Hippocampal formation (tissue), 2 donors: ENCODE measurements at places on chromosomes 4 and X.

GRCh38 chr4:166972071-166972470, 262.2 kb downstream of the SPOCK3 start:
- DNase-seq: no peak

DNA sequence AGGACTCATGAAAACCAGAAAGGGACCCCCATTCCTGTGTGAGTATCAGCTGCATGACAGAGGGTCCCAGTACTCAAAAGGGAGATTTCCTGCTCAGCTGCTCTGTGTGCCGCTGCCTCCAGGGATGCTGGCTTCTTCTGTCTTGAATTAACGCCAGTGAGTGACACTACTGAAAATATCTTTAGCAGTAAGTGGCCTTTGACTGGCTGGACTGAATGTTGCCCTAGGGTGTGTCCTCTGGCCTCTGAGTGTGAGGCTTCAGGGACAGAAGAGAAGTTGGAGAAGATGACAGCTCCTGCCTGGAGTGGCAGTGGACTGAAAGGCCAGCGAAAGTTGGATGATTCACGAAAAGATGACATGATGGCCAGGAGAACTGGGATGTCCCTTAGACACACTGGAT, 95.4 kb downstream of the LIMCH1 start:
- no peak for DNase-seq

- DNase-seq: no peak
Observed at GRCh38 chr4:34516524-34516923, 1727.8 kb downstream of the ARAP2 start.

- no peak for DNase-seq
Observed at GRCh38 chr4:41678086-41678816, 70.3 kb downstream of the PHOX2B start.

DNA sequence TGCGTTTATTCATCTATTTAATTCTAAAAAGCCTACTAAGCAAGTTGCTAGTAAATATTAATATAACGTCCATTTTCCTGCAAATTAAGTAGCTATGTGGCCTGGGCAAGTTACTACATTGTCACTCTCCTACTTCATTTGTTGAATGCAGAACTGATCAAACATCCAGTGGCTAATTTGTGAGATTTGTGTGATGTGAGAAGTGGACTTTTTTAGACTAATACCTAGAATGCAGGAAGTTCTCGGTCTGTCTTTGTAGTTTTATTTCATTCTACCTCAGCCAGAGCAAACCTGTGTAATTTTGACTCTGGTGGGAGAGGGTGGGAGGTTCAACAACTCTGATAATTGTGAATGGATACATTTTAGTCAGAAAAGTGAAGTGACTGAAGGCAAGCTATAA, 840 bp downstream of the GUF1 start:
- DNase-seq: no peak

DNA sequence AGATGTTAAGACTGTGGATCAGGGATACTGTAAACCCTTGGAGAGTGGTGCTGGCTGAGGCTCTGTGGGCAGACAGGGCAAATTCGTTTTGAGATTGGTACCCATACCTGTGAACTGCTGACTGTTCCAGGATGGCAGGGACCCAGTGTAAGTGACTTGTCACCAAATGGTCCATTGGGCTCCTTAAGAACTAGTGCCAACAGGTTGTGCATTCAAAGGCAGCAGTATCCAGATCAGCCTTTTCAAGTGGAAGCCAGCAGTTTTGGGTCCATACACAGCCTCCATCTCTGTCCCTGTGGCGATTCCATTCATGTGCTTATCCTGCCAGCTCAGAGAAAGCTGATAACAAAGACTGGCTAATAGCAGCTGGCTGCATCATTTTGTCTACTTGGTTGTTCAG, 84.0 kb upstream of the SCOC start:
- no peak for DNase-seq

DNA sequence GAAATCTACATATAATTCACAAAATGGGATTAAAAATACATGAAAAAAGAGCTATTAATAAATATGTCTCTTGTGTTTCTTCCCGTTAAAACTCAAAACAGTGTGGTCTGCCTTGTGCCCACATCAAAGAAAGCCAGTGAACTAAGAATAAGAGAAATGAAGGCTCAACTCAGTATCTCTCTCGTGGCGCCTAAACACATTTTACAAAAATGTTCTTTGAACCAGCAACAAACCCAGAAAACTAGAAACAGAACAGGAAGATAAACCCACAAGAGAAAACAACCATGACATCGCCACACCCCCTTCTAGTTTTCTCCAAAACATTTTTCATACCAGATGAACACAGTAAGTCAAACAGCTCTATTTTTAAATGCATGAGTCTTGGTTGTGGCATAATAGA, 130.1 kb downstream of the DCHS2 start:
- no peak for DNase-seq

DNA sequence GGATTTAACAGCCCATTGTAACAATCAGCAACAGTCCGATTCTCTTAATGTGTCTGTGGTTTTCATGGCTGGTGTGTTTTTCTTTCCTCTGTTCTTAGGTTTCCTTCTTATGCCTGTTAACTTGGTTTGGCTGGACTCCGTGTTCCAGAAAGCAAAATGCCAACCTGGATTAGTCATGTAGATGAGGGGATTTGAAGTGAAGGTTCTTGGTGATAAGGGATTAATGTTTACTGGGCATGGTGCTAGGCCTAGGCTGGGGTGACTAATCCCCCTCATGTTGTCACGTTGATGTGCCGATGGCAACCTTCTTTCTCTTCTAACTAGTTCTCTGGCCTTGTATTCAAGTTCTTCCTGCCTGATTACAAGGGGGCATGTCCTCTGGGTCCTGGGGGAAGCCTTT, 85.9 kb downstream of the REPS2 start:
- DNase-seq: no peak

- DNase-seq: no peak
Observed at GRCh38 chrX:30735839-30736238, 82.6 kb downstream of the GK start.

GRCh38 chr4:84985952-84986351, 19.5 kb upstream of the WDFY3 start:
- no peak for DNase-seq

DNA sequence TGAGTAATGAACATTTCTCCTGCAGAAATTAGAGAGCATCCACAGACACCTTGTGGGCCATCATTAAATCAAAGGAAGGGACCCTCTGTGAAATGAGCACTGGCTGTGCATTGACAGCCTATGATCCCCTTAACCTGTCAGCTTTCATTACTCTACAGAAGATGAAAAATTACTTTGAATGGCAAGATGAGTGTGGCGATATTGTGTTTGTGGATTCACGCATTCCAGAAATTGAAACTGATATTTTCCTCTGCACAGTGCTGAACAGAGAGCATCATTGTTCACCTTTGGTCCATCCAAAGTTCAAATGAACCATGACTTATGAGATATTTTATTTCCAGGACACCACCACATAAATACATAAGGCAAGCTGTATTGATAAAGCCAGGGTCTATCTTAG, 374.8 kb upstream of the ANXA10 start:
- no peak for DNase-seq

GRCh38 chr4:119629142-119629471, 503 bp upstream of the PDE5A start:
- DNase-seq: no peak

DNA sequence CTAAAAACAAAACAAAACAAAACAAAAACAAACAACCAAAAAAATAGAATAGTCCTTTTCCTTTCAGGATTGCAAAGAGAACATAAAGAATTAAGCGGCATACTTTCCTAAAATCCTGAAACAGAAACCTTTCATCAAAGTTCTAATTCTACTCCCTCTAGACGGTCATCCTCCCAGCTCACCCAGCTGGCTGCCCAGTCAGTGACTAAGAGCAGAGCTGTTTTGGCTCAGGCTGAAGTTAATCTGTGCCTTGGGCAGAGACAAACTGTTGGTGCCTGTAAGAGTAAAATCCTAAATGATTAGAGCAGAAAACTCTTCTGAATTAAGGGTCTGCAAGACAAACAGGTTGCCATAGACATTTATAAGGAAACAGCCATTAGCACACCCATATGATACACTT, 17.6 kb upstream of the WAS start:
- no peak for DNase-seq

DNA sequence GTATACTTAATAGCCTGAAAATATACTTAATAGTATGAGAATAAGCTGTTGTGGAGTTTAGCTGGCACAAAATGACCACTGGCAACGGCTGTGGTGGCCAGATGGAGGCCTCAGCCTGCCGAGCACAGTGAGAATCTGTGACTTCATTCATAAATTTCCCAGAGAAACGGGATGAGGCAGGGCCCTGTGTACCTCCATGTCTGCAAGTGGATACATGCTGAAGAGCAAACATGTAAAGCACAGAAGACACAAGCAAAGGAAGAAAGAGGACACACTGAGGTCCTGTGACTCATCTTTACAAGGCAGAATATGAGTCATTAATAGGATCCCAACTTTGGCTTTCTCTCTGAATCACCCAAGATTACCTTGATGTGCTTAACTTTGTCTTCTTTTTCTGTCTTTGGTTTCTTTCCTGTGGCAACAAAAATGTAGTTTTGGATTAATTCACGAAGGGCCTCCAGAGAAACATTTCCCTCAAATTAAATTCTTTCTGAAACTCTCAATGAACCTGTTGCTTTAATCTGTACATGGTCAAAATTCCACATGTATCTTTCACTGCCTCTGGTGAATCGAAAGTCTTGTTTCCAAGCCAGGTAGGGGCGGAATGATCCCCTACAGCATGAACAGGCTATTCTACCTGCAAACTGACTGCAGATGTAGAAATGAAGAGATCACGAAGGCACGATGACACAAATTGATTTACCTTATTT, 56.4 kb downstream of the IRF2 start:
- DNase-seq: no peak

DNA sequence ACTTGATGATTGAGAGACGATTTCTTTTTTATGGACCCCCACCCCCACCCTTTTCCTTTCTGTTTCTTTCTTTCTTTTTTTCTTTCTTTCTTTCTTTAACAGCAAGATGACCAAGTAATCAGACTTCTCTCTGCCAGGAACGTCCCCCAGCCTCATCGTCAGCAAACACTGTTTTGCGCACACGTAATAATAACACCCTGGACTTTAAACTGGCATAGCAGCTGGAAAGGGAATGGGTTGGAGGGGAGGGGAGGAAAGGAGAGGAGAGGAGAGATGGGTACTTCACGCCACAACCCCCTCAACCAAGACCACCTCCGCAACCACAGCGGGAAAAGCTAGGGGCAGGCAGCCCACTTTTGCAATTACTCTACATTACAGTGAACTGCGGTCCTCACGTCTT, 1.1 kb downstream of the GABRA2 start:
- DNase-seq: no peak

DNA sequence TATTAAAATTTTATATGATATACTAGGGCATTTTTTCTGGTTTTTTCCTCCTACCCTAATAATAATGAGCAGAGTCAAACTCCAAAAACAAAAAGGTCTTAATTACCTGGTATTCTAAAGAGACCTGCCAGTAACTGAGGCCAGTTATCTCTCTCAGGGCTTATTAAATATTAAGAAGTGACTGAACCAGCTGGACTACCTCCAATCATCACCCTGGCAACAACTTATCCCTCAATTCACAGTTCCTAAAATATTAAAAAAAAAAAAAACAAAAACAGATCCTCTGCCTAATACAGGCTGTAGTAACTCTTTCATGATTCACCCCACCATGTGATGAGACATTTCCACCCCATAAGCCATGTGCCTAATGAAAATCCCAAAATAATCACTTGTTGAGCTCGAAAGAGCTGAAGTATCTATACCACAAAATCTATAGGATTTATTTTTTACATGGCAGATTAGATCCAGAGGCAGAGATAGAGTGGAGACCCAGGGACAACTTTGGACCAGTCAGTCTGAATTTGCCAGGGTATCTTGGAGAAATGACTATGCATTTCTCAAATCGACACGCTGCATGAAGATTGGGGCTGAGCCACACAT, 698.0 kb downstream of the FAT4 start:
- no peak for DNase-seq

- DNase-seq: no peak
Observed at GRCh38 chrX:39652336-39652735, 445.4 kb downstream of the BCOR start.

GRCh38 chrX:13791559-13791958, 25.3 kb downstream of the GPM6B start:
- DNase-seq: peak; percentile 40

DNA sequence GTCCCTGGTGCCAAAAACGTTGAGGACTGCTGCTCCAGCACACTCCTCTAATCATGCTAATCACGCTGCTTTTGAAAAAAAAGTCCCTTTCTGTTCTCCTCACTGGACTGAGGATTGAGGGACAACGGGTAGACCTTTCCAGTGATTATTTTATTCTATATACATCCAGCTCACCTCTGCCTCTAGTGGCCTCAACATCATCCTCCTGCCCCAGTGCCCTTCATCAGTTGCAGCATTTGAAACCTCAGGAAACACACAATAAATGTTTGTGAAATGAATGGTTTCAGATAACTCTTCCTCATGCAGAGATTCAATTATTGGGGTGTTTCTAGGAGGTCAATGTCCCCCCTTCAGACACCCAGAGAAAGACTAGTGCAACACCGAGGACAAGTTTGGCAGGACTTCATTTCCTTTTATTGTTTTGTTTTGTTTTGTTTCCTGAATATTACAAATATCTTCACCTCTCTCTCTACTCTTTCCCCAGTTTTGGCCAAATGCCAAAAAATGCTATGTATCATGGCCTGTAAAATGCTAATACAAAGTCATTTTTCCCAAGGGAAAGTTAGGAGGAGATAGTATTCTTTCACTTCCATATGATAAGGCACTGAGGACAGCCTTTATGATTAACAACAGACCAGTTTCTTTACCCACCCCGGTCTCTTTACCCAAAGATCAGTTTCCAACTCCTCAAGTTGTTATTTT, 460.1 kb upstream of the SLIT2 start:
- no peak for DNase-seq

DNA sequence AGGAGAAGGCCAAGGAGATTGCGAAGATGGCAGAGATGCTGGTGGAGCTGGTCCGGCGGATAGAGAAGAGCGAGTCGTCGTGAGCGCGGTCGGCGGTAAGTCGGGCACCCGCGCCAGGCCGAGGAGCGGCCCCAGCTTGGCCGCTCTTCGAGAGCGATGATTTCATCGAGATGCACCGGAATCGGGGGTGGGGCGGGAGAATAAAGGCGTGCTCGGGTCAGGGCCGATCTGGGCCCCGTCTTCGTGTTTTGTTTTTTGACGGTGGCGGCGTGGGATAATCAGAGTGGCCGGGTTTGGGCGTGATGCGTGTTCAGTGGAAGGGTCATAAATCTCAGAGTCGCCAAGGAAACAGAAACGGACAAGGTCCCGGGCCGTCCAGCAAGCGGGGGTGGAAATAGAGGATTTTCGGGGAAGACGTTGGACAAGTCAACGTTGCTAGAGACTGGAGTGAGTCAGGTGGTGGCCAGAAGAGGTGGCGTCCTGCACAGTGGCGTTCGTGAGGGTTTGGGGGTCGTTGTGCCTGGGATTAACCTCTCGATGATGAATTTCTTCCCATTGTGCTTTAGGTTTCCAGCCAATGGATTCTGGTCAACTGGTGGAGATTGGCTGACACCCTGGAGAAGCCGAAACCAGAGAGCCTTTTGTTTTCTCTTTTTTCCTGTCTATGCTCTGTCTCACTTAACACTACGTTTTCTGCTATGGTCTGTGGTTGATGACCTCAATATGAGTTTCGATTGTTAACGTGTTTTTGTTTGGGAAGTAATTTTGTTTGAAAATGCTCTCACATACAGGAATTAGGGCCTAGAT, 882 bp downstream of the MRFAP1 start:
- DNase-seq: no peak
